ENCODE measurements at places on chromosomes 6 and 20.
A peak's percentile ranks its signal among the peaks of the same experiment; 100 is the strongest.

DNA sequence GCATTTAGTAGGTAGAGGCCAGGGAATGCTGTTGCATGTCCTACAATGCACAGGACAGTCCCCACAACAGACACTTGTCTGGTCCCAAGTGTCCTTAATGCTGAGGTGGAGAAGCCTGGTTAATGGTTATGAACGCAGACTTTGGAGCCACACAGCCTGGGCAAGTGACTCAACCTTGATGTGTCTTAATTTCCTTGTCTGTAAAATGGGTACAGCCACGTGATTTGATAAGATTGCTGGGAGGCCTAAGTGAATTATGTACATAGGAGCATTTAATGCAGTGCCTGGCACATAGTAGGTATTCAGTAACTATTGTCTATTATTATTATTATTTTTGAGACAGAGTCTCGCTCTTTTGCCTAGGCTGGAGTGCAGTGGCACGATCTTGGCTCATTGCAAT is 11.4 kb downstream of the KCNG1 start:
- DNase-seq: no peak

GRCh38 chr6:129659590-129660345 is 50.2 kb downstream of the ARHGAP18 start:
- no peak for DNase-seq

- no peak for DNase-seq
Measured at GRCh38 chr20:36260316-36260715, 24.0 kb downstream of the AAR2 start.

DNA sequence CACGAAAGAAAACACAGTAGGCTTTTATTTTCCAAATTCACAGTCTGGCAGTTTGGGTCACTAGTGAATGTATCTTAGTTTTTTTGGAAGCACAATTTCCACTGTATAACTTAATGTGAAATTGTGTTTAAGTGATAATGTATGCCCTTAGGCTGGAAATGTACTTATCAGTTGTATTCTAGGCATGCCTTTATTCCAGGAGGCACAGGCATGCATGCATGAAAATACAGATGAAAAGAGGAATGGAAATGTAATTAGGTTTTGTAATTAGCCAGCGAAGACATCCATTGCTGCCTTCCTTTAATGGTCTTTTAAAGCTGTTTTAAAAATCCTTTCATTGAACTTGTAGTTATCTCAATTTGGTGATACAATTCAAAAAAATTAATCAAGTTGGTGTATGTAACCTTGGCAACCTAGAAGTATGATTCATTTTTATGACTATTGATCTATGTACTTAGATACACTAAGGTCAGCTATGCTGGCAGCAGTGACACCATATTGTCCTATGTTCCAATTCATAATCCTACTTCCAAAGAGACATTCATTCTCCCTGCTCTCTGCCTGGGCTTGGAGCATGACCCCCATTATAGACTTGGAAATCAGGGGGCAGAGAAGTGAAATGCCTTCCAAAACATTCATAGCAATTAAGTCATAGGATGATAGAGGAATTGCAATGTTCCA is 73.1 kb downstream of the SNAP25 start:
- no peak for DNase-seq

- DNase-seq: no peak
Measured at GRCh38 chr20:43941476-43942200, 27.0 kb downstream of the TOX2 start.

- no peak for DNase-seq
Measured at GRCh38 chr6:4324746-4325145, 189.4 kb upstream of the ECI2 start.

DNA sequence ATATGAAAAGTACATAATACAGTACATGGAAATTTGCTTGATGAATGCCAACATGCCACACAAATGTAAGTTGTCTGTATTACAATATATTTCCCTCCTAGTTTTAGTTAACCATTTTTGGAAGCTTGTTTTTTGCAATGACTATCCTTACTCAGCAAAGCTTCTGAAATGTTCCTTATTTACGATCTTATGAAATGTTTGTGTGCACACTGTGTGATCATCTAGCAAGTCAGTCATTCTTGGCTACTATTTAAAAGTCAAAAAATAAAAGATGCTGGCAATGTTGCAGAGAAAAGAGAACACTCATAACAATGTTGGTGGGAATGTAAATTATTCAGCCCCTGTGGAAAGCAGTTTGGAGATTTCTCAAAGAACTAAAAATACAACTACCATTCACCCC is 33.8 kb downstream of the SUMO4 start:
- no peak for DNase-seq

DNA sequence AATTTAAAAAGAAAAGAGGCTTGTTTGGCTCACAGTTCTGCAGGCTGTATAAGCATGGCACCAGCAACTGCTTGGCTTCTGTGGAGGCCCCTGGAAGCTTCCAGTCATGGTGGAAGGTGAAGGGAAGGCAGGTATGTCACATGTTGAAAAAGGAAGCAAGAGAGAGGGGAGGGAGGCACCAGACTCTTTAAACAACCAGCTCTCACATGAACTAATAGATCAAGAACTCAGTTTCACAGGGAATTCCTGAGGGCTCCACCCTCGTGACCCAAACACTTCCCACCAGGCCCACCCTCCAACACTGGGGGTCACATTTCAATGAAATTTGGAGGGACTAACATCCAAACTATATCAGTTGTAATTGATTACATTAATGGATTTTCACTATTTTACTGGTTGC is 127.9 kb upstream of the MLIP start:
- DNase-seq: no peak

GRCh38 chr20:47907031-47907675 is 121.9 kb upstream of the SULF2 start:
- DNase-seq: no peak

DNA sequence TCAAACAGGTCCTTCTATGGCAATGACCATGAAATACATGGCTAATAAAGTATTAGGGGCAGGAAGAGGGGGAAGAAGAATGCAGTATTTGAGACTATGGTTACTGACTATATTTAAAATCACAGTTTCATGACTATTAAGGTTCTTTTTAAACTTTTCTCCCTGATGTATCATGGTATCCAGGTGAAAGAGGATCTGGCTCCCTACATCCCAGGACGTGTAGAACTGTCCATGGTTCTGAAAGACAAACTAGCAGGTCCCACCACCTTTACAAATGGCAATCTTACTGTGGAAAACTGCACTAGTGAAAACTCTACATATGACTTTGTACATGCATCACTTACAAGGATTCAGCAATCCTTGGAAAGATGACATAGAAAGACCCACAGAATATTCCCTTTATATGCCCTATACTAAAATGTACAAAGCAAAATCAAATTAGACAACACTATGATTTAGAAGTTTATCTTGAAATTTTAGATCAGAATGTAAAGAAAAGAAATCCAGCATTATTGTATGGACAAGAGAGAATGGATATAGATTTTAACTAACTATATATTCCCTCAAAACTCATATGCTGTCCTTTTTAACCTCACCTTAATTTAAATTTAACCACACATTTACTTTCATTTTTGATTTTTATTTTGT is 33.5 kb downstream of the RPP21 start:
- no peak for DNase-seq

GRCh38 chr6:62390401-62390800 is 104.4 kb upstream of the KHDRBS2 start:
- no peak for DNase-seq

DNA sequence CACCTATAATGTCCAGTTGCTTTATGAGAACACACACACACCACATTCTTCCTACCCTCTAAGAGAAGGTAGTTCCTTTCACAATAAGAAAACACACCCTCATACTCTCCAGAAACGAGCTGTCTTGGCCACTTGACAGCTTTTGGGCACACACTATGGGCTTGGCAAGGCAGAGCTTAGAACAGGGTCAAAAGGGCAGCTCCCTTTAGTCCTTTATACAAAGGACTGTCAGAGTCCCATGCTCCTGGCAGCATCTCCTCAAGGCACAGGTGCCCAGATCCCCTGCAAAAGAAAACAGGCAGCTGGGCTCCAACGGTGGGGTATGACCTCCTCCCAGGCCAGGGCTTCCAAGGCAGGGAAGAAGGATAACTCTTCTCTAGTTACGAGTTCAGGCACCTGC is 4.9 kb upstream of the LYRM2 start:
- no peak for DNase-seq

DNA sequence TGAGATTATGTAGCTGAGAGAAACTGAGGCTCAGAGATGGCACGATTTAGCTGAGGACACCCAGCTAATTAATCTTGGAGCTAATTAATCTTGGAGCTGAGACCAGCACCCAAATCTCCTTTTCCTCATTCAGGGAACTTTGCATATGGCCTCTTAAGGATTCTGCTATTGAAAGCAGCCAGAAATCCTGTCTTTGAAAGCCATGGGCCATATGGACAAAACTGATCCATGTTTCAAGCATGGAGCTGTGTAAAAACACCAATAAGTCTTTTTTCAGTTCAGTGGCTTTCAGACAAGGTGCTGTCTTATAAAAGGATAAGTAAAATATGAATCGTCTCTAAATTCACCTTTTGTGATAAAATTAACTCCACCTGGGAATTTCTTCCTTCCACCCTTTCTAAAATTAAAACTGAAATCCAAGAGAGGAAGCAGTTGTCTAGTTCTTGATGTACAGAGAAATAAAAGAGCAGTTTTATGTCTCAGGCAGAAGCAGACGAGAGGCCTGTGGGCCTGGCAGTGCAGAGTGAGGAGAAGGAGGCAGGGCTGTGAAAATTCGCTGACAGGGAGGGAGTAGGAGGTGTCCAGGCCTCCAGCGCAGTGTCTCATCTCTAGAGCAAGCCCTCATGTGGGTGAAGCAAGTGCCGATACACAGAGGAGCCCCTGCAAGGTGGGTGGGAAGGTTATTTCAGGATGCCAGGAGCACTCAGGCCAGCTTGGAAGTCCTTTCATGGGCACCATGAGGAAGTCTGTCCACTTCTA is 266.9 kb downstream of the UST start:
- no peak for DNase-seq

DNA sequence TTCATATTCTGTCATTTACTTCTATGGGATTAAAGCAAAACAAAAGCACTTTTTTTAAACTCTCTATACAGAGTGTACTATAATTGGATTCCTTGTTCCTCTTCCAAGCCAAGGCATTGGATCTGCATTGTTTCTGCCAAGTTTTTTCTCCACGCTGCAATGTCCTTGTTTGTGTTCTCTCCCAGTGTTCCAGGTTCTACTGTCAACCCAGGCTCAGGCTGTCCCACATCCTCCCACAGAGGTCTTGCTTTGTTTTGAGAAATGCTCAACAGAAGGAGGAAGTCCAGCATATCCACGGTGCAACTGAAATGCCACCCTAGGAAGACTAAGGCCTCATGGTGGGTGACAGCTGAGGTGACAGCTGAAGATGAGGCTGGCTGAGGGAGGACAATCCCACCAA is 287.1 kb upstream of the PRDM1 start:
- DNase-seq: no peak

DNA sequence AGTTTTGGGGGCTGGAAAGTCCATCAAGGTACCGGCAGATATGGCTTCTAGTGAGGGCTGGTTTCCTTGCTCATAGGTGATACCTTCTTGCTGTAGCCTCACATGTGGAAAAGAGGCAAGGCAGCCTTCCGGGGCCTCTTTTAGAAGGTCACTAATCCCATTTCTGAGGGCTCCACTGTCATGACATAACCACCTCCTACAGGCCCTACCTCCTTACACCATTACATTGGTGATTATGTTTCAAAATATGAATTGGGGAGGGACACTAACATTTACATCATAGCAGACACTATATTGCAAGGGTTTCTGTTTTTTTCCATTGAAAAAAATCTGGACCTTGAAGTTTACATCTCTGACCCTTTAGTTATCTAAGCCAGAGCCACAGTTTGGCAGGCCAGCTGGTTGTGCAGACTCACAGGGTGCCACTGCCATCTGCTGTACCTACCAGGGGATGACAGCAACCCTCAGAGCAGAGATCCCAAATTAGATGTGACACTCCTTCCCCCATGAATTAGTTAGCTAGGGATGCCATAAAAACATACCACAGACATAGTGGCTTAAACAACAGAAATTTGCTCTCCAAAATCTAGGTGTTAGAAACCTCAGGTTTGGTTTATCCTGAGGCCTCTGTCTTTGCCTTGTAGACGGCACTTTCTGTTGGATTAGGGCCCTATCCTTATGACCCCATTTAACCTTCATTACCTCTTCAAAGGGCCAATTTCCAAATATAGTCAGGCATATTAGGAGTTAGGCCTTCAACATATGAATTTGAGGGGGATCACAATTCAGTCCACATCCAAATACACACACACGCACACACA is 166.4 kb upstream of the RNF217 start:
- DNase-seq: peak; percentile 62

DNA sequence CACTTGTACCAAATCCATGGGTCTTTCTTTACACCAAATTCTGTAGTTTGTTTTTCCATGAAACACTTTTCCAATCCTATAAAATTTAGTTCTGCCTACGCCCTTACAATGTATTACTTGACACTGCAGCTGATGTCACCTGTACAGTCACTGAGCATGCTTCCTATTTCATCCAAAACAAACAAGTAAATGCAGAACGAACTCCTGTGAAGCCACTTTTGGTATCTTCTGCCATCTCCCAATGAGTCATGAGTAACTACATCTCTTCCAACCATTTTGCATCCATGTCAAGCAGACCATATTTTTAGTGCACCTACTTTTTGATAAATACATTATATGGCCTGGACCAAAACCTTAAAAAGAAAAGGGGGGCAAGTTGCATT is 42.4 kb downstream of the HDDC2 start:
- no peak for DNase-seq

- DNase-seq: no peak
Measured at GRCh38 chr20:63393566-63393965, 32.4 kb upstream of the CHRNA4 start.

- DNase-seq: no peak
Measured at GRCh38 chr6:158686791-158687381, 37.0 kb downstream of the SYTL3 start.

DNA sequence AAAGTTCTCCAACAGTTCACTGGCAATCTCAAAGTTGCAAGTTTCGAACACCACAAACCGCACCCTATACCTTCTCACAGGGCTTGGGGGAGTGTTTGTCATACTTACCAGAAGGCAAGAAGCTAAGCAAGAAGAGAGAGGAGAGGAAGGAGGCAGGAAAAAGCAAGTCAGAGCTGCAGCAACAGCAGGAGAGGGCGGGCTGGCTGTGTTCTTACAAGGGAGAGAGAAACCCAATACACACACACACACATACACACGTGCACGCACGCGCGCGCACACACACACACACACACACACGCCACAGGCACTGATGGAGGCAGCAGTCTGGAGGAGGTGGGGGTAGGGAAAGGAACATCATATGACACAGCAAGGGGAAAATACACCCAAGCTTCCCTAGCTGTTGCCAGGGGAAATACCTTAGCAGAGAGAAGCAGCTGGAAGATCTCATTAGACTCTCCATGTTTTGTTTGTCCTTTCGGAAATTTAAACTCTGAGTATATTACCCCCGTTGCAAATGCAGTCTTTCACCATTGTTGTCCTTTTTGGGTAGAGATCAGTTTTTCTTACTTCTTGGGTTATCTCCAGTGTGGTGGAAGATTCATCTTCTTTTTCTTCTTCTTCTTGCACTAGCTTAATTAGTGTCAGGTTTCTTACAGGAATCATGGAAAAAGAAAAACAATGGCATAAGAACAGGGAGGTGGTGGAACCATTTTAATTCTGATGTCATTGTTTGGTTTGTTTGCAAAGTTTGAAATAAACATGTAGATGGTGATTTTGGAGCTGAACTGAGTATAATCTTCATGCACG is at the start of gene TXLNB:
Gene TXLNB (minus strand): TSS at position 186 of the 807 bp plus-strand sequence. CDS start 3,099 bp downstream, outside the sequence.
- DNase-seq: peak; percentile 79
